ENCODE measurements at places on chromosomes 7 and 10.

- no peak for DNase-seq
Measured at GRCh38 chr7:134891696-134892678, 94.3 kb upstream of the AGBL3 start.

- DNase-seq, result no peak
Measured at GRCh38 chr10:102815790-102816549, 21.2 kb downstream of the CYP17A1 start.

DNA sequence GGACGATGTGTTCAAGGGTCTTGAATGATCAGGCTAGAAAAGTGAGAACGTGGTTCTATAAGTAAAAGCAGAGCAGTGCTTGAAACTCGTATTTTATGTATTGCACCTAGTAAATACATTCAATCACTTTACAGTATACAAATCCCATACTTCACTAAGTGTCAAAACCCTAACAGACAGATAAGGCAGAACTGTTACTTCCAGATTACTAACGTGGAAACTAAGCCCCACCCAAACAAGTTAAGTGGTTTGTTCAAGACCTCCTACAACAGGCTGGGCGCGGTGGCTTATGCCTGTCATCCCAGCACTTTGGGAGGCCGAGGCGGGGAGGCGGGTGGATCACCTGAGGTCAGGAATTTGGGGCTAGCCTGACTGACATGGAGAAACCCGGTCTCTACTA, 9.2 kb upstream of the MYO1G start:
- DNase-seq, result no peak

- DNase-seq, result no peak
Measured at GRCh38 chr10:121179006-121179405, 327.8 kb downstream of the WDR11 start.

GRCh38 chr7:50598460-50599343, 33.5 kb upstream of the DDC start:
- no peak for DNase-seq

- no peak for DNase-seq
Measured at GRCh38 chr7:81036871-81037270, 118.0 kb upstream of the SEMA3C start.

DNA sequence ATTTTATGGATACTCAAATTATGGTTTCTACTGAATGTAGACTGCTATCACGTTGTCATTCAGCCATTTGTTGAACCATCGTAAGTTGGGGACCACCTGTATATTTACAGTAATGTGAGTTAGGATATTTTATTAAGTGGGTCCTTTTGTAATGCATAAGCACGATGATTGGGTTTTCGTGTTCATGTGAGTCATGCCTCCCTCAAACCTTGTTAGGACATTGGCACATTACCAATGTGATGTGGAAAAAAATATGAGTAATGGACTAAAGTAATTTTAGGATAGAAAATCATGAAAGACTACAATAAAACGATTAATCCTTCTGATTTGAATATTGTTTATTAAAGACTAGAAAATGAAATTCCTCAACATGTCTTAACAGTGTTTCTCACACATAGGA, 8.7 kb downstream of the SMC3 start:
- DNase-seq, result no peak

Data from activated gamma-delta T cell (primary cell).